ENCODE measurements at places on chromosomes 12 and 14.

DNA sequence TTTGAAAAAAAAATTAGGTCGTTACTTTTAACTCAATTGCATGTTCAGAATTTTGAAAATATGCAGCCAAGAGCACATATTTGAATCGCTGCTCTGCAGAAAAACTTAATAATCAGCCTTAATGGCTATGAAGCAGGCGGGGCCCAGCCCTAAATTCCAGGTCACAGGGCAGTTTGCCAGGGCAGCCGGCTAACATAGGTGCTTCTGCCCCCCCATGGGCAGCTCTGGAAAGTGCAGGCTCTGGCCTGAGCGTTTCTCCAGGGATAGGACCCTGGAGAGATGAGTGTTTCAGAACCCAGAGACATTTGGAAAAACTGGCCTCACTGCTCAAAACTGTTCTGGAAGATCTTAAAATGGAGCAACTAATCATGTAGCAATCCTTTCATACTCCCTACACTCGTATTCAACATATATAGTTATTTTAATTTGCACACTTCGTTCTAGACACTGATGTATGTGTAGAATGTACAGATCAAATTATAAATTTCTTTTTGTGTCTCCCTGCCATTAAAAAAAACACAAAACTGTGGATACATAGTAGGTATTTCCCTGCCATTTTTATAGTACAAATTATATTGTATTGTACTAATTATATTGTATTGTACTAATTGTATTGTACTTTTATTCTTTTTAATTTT, 26.0 kb upstream of the PTGR2 start:
- DNase-seq, result peak; percentile 75

DNA sequence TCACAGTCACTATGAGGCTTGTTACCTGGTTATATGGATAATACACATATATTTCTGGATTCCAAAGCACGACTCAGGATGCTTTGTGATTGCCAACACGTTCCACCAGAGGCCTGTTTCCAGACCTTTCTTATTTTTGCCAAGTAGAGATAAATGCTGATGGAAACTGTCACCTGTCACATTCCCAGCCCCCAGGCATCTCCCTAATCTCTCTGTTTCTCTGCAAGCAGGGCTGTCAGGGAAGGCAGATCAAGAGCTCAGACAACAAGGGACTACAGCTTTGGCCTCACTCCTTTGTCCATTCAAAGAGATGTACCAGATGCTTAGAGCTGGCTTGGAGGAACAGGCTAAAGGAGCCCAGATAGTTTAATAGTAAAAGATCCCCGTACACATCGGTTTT, 21.8 kb upstream of the DDHD1 start:
- no peak for DNase-seq

DNA sequence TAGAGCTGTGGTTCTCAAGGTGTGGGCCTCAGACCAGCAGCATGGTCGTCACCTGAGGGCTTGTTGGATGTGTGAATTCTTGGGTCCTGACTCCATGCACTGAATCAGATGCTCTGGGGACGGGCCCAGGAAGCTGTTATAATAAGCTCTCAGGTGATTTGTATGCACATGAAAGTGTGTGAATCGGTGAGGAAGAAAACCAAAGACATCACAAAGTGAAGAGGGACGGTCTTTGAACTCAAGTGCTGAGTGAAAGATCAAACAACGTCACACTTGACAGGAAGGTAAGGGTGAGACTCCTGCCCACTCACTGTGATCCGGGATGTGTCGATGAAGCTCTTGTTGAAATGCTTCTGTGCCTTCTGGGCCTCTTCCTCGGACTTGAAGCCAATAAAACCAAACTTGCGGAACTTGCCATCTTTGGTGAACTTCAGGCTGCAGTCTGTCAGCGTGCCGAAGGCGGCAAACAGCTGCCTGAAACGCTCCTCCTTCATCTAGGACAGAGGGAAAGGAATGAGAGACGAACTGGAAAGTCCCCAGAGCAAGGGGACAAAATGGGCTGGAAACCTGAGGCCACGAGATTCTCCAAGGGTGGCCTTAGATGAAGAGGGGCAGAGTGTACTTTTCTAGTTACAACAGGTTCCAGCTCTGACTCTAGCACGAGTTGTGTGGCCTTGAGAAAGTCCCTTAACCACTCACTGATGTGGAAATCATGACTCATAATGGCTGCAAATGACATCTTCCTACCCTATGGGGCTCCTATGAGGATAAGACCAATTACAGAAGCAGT, 4.0 kb downstream of the RBM19 start:
- DNase-seq, result peak; percentile 28

GRCh38 chr14:76924371-76925096, 98.3 kb downstream of the LRRC74A start:
- DNase-seq, result no peak

- DNase-seq, result no peak
Observed at GRCh38 chr14:55285048-55285652, 13.9 kb downstream of the FBXO34 start.

DNA sequence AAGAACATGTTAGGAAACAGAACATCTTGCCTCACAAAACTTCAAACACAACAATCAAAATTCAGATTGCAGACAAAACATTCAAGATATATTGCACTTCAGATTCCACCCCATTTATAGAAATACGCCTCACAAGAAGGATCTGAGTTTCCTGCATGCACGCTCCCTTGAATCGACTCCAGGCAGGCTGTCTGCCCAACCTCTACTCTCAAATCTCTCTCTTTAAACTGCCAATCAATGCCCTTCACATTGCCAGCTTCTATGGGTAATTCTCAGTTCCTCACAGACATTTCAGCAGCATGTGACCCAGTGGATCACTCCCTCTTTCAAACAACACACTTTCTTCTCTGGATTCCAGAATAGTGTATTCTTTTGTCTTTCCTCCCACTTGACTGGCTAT, 184.1 kb downstream of the PRKD1 start:
- no peak for DNase-seq

Data from activated CD4-positive, alpha-beta T cell treated with anti-CD3 and anti-CD28 coated beads for 24 hours (primary cell).